ENCODE measurements at places on chromosomes 1 and 21. TPM values are rescaled to one million over a fixed set of nuclear protein-coding genes. Genes with fewer than 3 reads are reported as not detected.

PTPRU gene
- total RNA-seq: 40.7 TPM

GRCh38 chr1:66951513-66951912 is 26.7 kb downstream of the MIER1 start:
- H3K27ac ChIP-seq: no peak overlapping the region
- H3K36me3 ChIP-seq: peaks cover 21% of the 10 kb centered on the region
- H3K4me3 ChIP-seq: no peak overlapping the region
- DNase-seq: no peak

GRCh38 chr1:80893115-80893514 is 907.6 kb upstream of the ADGRL2 start:
- no peak overlapping the region for H3K27ac ChIP-seq
- no peaks in the 10 kb centered on the region for H3K4me1 ChIP-seq
- H3K4me3 ChIP-seq: no peak overlapping the region

GRCh38 chr1:206608108-206608698 is 4.1 kb downstream of the EIF2D start:
- peak; percentile 21 for DNase-seq
- no peak overlapping the region for H3K4me3 ChIP-seq
- H3K4me1 ChIP-seq: peaks cover 12% of the 10 kb centered on the region
- no peak overlapping the region for H3K27ac ChIP-seq
- no peaks in the 10 kb centered on the region for H3K27me3 ChIP-seq
- peaks cover 25% of the 10 kb centered on the region for H3K36me3 ChIP-seq

DNA sequence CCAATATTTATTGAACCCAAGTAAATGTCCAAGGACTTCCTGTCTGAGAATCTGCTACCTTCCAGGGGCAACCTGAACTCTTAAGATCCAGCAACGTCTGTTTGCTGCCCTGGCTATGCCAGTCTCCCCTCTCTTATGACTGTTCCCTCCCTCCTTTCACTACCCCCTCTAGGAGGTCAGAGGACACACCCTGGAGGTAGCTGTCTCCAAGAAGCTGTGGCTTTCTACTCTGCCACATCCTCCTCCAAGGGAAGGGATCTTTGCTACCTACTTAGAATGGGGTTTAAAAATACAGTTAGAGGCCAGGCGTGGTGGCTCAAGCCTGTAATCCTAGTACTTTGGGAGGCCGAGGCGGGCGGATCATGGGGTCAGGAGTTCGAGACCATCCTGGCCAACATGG is 3.6 kb upstream of the SMPDL3B start:
- no peak for DNase-seq
- no peak overlapping the region for H3K4me3 ChIP-seq
- H3K4me1 ChIP-seq: peaks cover 14% of the 10 kb centered on the region
- H3K27me3 ChIP-seq: no peaks in the 10 kb centered on the region
- no peaks in the 10 kb centered on the region for H3K36me3 ChIP-seq

DNA sequence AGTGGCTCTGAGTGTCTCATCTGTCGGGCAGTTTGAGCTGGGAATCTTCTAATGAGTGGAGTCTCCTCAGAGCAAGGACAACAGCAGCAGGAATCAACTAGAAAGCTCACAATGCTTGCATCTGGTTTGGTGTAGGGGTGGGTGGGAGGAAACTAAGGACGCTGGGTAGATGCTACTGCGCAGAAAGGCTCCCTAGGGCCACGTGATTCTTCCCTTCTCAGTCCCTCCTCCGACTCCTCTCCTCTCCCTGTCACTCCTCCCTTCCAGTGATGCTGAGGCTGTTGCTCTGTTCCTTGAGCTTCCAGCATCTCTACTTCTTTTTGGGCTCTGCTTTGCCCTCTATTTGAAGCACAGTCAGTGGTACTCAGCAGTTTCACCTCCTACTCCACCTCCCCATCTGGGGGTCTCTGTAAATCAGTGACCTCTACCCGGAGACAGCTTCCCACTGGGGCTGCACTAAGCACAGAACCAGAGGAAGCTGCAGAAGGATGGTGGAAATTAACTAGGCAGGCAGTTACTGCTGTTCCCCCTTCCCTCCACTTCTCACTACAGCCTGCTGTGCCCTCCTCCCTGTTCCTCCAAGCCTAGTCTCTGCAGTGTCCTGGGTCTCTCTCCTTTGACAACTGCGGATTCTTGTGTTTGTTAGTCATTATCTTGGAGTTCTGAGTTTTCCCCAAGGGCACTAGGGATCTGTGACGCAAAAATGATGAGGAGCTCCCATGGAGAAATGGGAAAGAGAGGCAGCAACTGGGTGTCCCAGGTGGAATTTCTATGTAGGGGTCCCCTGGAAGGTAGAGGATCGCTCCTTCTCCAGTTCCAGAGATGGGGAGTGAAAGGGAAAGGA is 5.8 kb downstream of the LINGO4 start:
- no peaks in the 10 kb centered on the region for H3K36me3 ChIP-seq
- H3K27me3 ChIP-seq: peaks cover 37% of the 10 kb centered on the region
- H3K27ac ChIP-seq: no peak overlapping the region
- no peaks in the 10 kb centered on the region for H3K4me1 ChIP-seq
- DNase-seq: no peak
- H3K4me3 ChIP-seq: no peak overlapping the region

DNA sequence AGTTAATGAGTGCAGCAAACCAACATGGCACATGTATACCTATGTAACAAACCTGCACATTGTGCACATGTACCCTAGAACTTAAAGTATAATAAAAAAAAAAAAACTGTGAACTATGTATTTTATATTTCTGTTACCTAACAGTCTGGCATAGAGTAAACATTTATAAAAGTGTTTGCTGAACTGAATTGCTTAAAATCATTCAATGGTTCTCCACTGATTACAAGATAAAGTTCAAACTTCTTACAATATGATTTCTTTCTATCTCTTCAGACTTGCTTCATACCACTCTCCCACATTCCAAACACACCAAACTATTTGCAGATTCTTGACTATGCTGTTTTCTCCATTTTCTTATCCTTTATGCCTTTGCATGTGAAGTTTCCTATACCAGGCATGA is 89.9 kb downstream of the UROD start:
- H3K27me3 ChIP-seq: no peaks in the 10 kb centered on the region
- H3K4me3 ChIP-seq: no peak overlapping the region
- H3K4me1 ChIP-seq: no peaks in the 10 kb centered on the region
- H3K36me3 ChIP-seq: no peaks in the 10 kb centered on the region
- no peak overlapping the region for H3K27ac ChIP-seq
- no peak for DNase-seq

DNA sequence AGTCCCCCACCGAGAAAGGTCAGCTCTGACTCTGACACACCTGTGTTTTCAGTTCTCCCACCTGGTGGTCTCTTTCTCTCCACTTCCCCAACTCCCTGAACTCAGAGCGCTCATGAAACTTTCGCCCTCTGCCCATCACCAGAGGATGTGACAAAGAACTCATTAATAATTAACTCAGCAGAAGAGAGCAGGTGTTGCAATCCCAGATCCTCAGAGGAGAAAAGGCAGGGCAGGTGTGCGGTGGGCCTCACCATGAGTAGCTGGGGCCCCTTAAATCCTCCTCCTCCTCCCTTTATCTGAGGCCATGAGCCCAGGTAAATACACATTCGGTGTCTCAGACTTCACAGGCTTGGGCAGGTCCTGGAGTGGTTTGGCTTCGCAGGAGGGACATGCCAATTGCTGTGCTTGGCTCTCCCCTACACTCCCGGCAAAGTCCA is 1.7 kb upstream of the LAMB3 start:
- 0 out of 2 replicates have a peak overlapping the region, but pooled peaks have one; percentile 25 for H3K4me3 ChIP-seq
- no peaks in the 10 kb centered on the region for H3K36me3 ChIP-seq

Data from HCT116 (cell line).